Stimulated activated CD4-positive, alpha-beta T cell treated with anti-CD3 and anti-CD28 coated beads, Interleukin-1b, Interleukin-23, amount 100 ng/mL, for 1 hour (primary cell): ENCODE measurements at places on chromosomes 2 and 18.

DNA sequence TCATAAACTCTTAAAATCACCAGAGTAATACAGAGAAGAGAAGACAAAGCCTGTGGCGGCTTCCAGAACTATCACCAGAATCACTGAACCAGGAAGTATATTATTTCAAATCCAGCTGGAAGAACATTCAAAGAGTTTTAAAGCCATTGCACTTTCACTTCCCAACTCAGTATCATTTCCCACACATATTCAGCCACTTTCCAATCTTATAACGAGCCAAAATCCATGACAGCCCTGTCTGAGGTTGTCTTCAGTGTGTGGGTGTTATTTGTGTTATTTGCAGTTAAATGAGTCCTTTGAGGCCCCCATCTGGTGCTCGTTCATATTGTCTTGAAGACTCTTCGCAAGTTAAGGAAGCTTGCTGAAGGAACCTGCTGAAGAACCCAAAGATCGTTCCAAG, 559.9 kb downstream of the TSN start:
- DNase-seq, result no peak

DNA sequence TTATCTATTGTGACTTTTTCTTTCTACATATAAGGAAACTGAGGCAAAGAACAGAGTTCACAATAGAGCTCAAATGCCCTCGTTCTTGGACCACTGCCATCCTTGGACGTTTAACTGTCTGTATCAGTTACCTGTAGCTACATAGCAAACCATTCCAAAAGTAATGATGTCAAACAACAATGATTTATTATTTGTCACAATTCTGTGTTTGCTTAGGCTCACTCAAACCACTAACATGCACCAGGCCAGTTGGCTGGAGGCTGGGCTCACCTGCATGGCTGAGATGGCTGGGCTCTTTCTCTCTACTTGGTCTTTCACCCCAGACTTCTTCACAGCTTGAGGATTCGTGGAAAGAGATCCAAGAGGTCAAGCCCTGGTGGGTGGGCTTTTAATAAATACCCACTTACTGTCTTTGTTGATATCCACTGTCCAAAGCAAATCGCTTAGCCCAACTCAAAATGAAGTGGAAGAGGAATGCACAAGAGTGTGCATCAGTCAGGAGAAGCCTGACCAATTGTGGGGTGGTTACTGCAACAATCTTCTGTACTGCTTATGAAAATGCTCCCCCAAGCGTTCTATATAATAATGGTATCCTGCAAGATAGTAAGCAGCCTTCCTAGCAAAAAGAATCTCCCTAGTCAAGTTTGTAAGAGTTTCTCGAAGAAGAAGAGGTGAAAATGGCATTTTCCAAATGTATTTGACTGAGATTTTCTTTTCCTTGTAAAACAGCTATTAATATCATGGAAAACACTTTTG, 163.5 kb upstream of the NT5C1B start:
- no peak for DNase-seq

DNA sequence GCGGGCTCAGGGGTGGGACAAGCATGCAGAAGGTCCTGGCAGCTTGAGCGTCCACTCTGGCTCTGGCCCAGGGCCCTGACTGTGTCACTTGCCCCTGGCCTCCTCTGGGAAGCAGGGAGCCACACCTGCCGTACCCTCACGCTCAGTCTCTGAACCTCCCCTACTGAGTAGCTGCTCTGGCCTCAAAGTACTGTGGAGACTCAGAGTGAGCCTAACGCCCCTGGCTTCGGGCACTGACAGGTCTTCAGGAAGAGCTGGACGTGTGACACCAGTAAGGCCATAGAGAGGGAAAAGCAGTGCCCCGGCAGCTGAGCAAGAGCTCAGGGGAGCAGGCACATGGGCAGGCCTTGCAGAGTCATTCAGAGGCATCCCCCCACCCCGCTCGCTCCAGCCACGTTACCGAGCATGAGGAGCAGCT, 73.3 kb downstream of the SFXN5 start:
- DNase-seq, result no peak

GRCh38 chr2:155982135-155982534, 350.4 kb downstream of the NR4A2 start:
- DNase-seq, result no peak

GRCh38 chr18:25557011-25557410, 205.0 kb upstream of the ZNF521 start:
- DNase-seq, result no peak

DNA sequence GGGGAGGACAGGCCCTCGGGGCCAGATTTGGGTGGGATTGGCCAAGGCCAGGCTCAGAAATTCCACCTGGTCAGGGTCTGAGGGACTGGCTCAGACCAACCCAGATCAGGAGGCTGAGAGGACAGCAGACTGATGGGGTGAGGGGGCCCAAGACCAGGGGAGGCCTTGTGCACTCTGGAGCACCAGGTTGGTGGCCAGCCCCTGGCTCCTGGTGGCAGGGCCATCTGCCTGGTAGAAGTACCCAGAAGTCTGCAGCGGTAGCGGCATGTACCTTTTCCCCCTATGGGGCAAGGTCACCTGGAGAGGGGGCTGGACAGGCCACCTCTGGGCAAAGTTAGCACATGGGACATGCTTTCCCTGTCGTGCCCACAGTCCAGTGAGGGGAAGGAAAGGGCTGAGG, 21.2 kb upstream of the ODC1 start:
- no peak for DNase-seq

- no peak for DNase-seq
These were observed 137.5 kb downstream of the INO80D start for GRCh38 chr2:205948496-205948837.
